ENCODE measurements at places on chromosomes 13 and 19.

DNA sequence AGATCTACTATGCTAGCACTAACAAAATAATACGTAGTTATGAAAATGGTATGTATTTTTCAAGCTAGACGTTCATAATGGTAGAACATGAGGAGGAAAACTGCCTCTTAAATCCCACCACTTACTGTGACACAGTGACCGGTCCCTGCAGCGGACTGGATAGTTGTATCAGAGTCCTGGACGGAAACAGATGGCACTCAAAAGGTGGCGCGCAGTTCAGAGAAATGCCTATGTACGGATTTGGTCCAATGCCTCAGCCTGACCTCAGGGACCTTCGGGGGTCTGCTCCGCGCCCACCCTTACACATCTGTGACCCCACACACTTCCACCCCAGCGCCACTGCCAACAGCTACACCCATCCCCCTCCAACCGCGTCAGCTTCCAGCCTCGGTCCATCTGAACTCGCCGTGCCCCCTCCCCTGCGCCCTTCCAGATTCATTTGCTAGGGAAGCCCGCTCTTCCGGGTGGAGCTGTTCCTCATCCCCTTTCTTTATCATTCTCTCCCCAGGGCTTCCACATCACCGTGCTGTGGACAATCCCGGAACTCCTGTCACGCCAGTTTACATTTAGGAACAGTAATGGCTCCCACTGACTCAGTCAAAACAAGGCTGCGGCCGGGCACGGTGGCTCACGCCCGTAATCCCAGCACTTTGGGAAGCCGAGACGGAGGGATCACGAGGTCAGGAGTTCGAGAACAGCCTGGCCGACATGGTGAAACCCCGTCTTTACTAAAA is 792 bp upstream of the LENG8 start:
- DNase-seq: no peak

DNA sequence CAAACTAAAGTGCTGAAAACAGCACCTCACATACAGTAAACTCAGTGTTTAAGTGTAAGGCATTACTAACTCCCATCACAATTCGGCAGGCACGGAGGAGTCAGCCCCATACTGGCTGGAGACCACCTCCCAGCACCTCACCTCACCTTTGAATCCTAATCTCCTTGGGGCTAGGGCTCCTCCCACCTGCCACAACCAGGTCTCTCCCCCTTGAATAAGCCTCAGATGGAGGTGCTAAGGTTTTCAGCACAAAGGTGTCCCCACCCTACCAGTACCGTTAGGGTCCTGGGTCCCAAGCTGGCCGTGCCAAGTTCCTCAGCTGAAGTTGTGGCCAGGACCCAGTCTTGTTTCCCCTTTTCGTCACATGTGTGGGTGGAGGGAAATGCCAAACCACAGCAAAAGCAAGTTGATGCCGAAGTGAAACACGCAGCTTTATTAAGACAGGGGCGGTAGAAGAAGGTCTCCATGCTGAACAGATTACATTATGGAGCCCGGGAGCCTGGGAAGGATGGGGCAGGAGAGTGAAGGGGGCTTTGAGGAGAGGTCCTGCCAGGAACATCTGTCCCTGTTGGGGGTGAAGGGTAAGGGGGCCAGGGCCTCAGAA is at the start of gene IGFLR1:
Gene IGFLR1, minus strand, starts transcription at position 332 of the 604 bp plus-strand sequence. CDS start 1,272 bp downstream, outside the sequence.
- DNase-seq: peak; percentile 45

- DNase-seq: no peak
These were observed 83.9 kb upstream of the IRS2 start for GRCh38 chr13:109870274-109870673.

GRCh38 chr13:59734393-59734792 is 429.3 kb downstream of the DIAPH3 start:
- no peak for DNase-seq

GRCh38 chr13:106628936-106629659 is 61.2 kb upstream of the ARGLU1 start:
- no peak for DNase-seq

DNA sequence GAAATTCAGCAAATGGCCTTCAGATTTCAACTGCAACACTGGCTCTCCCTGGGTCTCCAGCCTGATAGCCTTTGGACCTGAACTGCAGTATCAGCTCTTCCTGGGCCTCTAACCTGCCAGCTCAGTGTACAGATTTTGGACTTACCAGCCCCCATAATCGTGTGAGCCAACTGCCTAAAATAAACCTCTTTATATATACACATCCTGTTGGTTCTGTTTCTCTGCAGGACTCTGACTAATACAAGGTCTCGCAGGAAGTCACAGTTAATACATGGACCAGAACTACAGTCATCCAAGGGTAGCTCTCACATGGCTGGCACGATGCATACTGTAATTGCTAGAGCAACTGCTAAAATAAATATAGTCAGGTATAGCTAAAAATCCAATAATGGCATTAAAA is 85.1 kb downstream of the KATNAL1 start:
- DNase-seq: no peak

DNA sequence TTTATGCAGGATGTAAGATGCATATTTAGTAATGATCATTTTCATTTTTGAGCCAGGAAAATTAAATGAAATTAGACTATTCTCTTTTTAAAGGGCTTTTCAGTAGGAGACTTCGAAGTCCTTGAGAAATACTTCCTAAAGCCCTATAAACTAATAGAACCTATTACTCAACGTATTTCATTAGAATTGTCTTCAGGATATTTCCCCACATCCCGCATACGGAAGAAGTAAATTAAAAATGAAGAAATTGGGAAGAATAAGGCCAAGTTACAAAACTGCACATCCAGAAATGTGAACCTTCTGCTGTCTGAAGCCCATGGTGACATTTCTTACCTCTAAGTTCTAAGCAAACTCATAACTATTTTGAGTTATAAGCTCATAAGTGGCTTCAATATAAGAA is 66.5 kb downstream of the RXFP2 start:
- DNase-seq: no peak

GRCh38 chr19:12873891-12874745 is 7.1 kb downstream of the DNASE2 start:
- DNase-seq: no peak

GRCh38 chr13:99045396-99045795 is 67.5 kb upstream of the DOCK9 start:
- DNase-seq: no peak
